ENCODE measurements at places on chromosomes 5 and 9.
A peak's percentile ranks its signal among the peaks of the same experiment; 100 is the strongest.

- no peak for DNase-seq
These were observed 29.8 kb downstream of the MYO10 start for GRCh38 chr5:16906255-16906654.

DNA sequence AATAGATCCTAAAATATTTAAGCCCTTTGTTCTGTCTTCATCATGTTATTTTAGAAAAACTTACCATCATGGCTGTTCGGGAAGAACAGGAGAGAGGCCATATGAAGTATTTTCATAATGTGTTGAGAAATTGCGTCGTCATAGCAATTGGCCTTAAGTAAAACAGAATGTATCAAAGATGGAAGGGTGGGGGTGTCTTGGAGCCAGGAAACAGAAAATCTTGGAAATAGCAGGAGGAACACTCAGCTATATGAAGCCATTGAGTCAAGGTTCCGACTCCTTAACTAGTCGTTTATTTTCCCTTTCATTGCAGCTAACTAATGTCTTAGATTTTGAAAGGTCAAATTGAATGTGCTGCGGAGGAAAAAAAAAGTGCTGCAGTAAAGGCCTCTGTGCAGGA, 1.3 kb downstream of the SPTAN1 start:
- DNase-seq: no peak

- no peak for DNase-seq
These were observed 421.7 kb downstream of the CDH12 start for GRCh38 chr5:22431406-22431805.

DNA sequence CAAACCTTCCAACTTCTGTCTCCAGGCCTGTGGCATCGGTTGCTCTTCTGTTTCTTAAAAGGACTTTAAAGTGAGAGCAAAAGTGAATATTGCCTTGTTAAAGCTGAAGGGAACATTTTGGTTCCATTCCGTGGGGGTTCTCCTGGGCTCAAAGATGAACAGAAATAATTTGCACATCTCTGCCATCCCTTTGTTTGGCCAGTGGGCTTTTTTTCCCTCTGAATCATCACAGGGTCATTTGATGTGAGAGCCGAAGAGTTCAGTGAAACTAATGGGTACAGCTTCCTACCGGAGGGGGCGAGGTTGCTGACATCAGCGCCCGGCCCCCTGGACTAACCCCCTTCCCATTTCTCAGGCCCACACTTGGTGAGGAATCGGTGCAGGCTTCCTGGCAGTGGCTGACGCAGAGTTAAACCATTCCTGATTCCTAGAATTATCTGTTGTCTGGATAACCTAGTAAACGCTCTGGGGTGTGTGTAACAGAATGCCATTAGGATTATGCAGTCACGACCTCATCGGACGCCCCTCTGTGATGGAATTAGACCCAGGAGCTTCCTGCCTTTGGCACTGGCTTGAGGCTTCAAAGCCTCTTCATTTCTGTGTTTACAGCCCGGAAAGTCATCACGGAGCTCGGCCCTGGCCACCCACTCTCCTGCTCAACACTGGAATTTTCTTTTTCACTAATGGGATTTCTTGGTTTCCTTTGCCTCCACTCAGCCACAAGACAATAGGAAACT, 61.6 kb upstream of the RPL26L1 start:
- DNase-seq: no peak

- DNase-seq: no peak
These were observed 135.1 kb downstream of the SLC25A46 start for GRCh38 chr5:110873773-110874437.

DNA sequence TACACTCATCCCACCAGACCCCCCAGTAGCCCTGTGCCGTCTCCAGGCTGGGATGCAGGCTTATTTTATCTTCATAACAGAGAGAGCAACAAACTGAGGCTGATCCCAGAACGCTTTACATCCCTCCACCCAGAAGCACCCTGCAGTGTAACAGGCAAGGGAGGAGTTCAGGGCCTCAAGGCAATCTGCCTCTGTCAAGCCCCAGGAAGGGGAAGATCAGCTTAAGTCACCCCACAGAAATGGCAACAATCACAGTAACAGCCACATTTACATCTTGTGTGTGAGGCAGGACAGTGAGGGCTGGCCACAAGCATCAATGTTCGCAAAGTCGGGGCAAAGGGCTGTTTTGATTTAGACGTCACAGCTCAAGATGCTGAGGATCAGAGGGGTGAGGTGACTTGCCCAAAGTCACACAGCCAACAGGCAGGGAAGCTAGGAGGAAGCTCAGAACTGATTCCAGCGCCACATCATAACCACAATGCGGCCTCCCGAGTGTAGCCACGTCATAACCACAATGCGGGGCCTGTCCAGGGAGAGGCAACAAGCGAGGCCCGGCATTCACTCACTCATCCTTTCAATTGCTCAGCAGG, 14.4 kb downstream of the STK10 start:
- peak; percentile 55 for DNase-seq

- DNase-seq: no peak
These were observed 4.7 kb downstream of the GOLGA2 start for GRCh38 chr9:128271112-128271511.

GRCh38 chr5:171316258-171317121, 7.4 kb downstream of the TLX3 start:
- DNase-seq: no peak

GRCh38 chr5:86463339-86463738, 154.4 kb upstream of the COX7C start:
- DNase-seq: no peak

- no peak for DNase-seq
These were observed 8.2 kb upstream of the SLC46A2 start for GRCh38 chr9:112898872-112899311.

DNA sequence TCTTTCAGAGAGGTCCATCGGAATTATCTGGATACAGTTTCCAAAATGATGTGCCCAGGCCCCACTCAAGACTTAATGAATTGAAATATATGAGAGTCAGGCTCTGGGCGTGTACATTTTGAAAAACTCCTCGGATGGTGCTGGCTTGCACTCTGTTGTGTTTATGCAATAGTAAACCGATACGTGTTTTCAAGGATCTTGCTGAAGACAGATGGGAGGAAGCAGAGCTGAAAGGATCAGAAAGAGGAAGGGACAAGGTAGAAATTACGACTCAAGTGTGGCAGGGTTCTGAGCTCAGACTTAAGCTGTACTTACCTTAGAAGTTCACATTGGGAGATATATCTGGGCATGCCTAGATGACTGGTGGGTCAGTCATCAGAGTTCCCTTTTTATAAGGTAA, 13.7 kb upstream of the STOM start:
- DNase-seq: no peak

DNA sequence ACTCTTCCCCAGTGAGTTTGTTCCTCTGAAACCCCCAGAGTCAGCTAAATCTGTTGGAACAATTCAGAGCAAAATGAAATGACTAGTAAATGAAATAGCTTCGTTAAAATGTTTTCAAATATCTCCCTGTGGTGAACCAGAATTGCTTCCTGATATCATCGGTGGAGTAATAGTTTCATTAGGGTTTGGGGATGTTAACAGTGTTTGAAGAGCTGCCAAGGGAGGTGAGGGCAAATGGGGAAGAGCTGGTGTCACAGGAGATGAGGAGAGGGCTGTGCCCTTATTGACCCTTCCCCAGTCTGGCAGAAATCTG, 4.3 kb upstream of the C7 start:
- no peak for DNase-seq

- no peak for DNase-seq
These were observed 1197.5 kb upstream of the CDH18 start for GRCh38 chr5:21185536-21185935.

DNA sequence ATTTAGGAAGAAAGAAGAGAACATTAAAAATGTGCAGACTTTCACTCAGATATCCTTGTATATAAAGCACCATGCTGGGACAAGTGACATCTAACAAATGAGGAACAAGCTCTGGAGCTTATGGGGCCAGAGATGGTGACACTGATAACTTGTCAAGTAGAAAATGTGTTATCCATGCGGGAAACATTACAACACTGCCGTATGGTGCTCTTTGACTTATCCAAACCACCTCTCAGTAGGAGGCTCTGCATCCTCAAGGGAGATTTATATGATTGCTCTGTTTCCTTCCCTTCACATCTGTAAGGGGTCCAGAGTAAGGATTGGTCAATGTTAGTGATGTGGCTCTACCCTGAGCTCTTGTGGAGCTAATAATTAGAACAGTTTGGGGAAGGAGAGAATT, 23.5 kb downstream of the KCTD16 start:
- DNase-seq: no peak

GRCh38 chr9:135584371-135584770, 22.8 kb downstream of the PAEP start:
- no peak for DNase-seq

- DNase-seq: no peak
These were observed 170.9 kb downstream of the PALM2AKAP2 start for GRCh38 chr9:109950710-109951443.

DNA sequence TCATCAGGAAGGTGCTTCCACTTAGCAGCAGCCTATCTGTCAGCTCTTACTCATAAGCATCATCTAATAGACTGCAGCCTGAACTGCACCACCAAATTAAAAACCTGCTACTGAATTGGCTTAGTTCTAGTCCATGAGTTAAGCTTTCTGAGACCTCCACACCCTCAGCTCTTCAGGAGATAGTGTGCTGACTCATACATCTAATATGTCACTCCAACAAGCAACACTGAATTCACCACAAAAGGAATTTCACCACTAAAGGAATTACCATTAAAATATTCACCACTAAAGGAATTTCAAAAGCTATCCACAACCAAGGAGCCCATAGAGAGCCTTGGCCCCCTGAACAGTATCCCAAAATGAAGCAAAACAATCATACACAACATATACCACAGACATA, 418.5 kb upstream of the RORB start:
- no peak for DNase-seq

DNA sequence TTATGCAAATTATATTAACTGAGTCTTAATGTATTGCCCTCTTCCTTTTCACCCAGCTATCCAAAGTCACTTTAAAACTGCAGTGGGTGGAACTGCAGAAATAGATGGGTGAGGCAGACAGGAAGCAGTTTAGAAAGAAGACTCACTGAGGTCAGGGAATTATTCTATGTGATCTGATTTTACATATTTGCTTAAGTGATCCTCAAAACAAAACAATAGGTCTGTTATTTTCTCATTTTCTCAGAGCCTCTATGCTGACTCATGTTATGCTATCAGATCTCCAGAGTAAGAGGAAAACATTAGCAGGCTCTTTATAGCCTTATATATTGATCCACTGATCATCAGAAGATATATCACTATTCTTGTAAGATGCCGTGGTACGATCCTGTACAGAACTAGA, 63.5 kb downstream of the MRPS27 start:
- no peak for DNase-seq

DNA sequence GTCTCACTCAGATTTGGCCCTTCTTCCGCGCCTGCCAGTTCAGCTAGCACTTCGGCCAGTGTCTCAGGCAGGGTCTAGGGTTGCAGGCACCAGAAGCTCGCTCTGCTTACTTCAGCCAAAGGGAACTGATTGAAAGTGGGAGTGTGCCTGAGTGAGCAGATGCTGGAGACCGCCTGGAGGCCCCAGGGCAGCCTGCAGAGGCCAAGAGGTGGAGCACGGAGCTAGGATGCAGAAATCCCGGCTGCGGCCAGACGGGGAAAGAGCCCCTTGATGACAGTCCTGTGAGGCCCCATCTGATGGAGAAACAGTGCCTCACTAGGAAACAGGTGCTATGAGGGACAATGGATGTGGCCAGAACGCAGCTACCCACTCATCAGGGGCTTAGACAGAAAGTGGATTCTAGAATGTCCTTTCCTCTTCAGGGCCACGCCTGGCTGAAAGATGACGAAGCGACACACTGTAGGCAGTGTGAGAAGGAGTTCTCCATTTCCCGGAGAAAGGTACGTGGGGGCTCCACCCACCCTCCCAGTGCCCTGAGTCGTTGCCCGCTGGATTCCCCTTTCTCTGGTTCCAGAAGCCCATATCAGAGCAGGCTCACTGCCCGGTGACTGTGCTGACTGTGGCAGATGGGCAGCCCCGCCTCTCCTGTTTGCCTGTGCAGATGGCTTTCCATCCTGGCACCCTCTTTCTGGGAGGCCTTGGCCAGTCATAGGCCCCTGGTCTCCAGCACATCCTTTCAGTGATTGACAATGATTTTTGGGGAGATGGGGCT, 16.1 kb downstream of the HNRNPH1 start:
- DNase-seq: no peak

DNA sequence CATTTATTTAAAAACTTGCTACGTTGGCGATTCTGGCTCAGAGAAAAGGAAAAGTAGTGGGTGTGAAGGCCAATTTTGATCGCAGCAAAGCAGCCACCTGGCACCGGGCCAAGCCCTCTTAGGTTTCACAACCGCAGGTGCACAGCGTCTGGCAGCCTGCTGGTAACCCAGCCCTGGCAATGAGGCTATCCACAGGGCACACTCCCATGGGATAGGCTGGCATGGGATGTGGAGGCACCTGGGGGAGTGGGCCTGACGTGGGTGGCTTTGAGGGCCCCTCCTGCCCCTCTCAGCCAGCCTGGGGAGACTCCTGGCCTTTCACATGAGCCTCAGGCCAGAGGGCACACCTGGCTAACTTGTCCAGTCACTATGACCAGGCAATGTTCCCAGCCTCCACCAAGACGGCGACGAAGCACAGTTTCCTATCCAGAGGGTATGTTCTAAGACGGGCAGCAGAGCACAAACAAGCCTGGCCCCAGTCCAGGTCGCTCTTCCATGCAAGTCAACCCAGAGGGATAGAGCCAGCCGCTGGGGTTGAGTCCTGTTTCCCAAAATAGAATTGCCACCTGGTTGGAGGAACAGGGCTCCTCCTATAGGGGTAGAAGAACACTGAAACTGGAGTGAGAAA, 19.0 kb downstream of the CMBL start:
- DNase-seq: no peak

DNA sequence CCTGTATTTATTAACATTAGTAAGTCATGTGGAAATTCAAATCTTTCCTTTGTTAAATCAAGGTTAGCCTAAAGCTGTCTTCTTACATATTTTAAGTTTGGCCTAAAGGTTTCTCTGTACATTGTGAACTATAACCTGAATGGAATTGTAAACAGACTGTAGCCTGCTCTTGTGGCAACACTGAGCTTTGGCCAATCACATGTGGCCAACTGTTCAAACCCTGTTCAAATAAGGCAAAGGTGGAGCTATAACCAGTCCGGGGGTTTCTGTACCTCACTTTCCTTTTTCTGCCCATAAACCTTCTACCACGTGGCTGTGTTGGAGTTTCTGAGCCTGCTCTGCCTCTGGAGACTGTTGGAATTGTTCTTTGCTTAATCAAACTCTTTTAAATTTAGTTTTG, 3.3 kb upstream of the HAPLN1 start:
- no peak for DNase-seq

GRCh38 chr5:57784121-57784520, 301.5 kb upstream of the ACTBL2 start:
- DNase-seq: no peak

DNA sequence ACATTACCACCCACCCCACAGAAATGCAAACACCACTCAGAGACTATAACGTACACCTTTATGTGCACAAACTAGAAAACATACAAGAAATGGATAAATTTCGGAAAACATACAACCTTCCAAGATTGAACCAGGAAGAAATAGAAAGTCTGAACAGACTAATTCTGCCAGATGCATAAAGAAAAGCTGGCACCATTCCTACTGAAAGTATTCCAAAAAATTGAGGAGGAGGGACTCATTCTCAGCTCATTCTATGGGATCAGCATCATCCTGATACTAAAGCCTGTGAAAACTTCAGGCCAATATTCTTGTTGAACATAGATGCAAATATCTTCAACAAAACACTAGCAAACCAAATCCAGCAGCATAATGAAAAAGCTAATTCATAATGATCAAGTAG, 115.1 kb upstream of the CD180 start:
- no peak for DNase-seq

GRCh38 chr9:104999136-104999535, 71.2 kb upstream of the ABCA1 start:
- no peak for DNase-seq
